ENCODE measurements at places on chromosomes 1 and 21.
A peak's percentile ranks its signal among the peaks of the same experiment; 100 is the strongest.

DNA sequence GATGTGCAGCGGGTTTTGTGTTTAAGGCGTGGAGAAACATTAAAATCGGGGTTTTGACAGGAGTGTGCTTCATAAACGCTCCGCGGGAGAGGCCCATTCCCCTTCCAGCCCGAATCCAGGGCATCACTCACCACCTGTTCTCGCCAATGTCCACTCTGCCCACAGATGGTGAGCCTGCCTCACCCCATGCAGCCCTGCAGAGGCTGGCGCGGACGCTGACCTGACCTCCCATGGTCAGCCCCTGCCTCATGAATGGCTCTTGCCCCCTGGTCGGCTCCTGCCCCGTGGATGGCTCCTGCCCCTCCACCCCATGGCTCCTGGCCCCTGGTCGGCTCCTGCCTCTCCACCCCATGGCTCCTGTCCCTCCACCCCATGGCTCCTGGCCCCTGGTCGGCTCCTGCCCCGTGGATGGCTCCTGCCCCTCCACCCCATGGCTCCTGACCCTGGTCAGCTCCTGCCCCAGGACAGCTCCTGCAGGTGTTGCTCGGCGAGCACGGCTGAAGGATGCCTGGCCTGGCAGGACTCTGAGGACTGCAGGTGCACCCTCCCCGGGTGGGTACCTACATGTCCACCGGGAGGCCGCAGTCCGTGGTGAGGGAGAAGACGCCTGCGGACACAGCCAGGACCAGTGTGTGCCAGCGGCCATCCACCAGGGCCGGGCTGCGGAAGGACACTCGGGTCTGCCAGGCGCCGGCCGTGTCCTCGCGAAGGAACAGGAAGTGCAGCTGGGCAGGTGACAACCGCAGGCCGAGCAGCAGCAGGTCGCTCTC, 6.7 kb downstream of the KRTAP10-1 start:
- no peak for DNase-seq

- DNase-seq = no peak
Measured at GRCh38 chr1:22179197-22179803, 36.4 kb upstream of the WNT4 start.

DNA sequence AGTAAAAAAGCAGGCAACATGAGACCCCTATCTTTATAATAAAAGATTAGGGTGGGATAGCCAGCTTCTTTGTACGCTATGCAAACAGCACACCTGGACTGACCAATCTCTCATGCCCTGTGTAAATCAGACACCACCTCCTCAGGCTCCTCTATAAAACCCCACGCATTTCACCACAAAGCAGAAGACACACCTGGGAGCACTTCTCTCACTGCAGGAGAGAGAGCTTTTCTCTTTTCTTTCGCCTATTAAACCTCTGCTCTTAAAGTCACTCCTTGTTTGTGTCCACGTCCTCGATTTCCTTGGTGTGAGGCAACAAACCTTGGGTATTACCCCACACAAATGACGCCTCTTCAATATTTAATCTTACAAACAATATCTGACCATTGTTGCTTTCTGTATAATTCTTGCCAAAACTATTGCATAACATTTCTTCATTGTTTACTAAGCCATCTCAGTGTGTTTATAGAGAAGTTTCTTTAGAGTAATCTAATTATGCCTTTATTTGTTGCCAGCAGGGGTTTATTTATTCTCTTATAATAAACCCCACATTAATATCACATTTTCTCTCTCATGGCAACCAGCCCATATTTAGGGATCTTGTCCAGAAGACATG, 31.6 kb upstream of the NUF2 start:
- peak; percentile 40 for DNase-seq

DNA sequence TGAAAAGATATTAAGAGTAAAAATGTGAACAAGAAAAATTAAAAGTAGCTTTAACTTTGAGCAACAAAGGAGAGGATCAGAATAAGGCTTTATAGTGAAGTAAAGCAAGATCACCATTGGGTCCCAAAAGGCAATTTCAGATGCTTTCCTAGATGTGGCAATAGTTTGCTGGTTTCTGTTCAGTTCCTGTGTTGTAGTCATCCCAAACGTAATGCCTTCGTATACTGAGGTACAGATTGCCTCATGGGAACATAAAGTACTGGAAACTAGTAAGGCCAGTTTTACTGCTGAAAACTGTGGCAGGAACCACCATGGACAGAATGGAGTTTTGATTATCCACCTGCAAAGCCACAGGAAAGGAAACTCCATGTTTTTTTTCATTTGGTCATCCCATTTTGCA, 283.5 kb upstream of the SGIP1 start:
- no peak for DNase-seq

DNA sequence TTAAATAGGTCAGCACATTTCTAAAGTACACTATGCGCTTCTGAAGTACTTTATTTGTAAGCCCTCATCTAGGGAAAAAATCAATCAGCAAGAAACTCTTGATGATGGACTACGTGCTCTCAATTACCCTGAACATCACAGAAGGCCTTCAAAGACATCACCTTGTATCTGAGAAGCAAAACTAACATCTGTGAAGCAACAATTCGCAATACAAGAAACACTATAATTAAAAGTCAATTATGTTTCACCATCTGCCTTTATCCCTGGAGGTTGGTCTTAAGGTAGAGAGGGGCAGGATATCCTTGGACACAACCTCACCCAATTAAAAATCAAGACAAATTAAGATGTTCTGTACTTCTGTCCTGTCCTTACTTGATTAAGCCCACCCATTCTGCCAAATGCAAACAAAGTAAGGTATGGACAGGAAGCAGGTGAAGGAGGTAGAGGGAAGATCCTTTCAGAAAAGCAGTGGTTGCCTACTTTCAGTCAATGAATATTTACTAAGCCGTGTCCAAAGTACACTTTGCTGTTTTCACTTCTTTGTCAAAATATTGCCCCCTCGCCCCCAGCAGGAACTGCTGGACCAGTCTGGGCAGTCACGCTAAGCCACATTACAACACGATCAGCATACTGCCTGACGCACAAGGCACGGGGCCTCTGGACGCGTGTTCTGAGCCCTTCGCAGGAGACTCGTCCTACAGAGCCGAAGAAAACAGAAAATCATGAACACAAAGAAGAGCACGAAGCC, 887 bp downstream of the SLC19A2 start:
- DNase-seq = peak; percentile 45

DNA sequence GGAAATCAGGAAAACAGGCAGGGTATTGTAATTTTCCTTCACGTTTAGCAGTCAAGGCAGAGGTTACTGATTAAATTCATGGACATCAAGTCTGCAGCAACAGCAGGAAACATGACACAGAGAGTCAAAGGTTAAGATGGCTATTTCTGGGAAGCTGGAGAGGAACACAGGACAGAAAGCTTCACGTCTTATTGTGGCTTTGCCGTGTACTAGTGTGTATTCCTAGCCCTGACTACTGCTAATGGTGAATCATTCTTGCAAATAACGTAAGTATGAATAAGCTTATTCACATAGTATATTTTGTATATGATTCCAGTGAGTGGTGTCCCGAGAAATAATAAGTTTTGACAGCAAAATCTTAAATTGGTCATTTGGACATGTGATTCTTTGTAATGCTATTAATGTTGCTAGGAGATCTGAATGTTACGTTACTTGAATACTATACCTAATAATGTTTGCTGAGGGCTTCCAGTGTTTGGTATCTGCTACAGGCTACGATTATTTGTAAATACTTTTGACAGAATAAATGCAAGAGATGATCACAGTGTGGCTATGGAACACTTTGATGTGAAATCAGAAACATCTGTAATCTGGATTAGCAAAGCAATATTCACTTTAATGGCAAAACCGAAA, 77.4 kb downstream of the DISP1 start:
- DNase-seq = no peak

DNA sequence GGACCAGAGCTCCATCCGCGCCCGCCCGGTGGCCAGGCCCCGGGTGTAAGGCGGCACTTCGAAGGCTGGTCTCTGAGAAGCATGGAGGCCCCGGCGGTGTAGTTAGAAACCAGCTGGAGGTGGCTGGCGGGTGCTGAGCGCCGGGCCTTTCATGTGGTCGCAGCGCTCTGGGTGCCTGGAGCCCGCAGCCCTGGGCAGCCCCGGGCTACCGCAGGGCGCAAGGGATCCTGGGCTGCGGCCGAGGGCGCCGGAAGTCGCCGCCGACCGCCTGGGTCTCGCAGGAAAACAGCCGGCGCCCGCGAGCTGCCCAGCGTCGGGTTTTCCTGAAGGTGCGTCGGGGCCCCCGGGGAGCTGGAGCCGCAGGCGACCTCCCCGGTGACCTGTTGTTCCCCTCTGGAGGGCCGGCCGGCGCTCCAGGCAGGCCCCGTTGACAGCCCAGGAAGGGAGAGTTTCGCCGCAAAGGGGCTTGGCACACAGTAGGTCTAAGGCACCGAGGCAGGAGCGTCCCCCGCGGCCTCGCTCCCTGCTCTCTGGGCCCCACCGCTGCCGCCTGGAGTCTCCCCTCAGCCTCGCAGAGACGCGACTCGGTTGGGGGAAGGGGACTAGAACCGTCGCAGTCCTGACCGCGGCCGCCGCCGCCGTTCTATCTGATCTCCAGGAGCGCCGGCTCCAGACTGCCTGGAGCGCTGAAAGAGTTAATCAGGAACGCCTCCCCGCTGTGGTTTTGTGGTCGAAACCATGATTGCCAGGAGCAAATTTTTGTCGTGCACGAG, 2.7 kb downstream of the GRHL3 start:
- no peak for DNase-seq

GRCh38 chr1:119593805-119594204, 54.3 kb downstream of the ZNF697 start:
- no peak for DNase-seq

GRCh38 chr1:32500387-32501209, 35.7 kb downstream of the ZBTB8B start:
- peak; percentile 75 for DNase-seq

DNA sequence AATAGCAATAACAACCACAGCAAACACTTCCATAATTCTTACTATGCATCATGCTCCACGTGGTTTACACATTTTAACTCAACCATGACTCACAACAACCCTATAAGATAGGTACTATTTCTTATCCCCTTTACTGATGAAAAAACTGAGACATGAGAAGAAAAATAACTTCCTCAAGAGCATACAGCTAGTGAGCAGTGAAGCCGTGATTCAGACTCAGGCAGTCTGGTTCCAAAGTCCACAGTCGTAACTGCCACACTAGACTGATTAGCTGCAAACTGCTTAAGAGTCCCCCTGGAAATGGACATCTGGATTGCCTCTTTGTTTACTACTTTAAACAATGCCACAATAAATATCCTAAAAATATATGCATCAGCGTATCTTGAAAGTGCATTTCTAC, 55.7 kb downstream of the PLD5 start:
- DNase-seq = no peak

DNA sequence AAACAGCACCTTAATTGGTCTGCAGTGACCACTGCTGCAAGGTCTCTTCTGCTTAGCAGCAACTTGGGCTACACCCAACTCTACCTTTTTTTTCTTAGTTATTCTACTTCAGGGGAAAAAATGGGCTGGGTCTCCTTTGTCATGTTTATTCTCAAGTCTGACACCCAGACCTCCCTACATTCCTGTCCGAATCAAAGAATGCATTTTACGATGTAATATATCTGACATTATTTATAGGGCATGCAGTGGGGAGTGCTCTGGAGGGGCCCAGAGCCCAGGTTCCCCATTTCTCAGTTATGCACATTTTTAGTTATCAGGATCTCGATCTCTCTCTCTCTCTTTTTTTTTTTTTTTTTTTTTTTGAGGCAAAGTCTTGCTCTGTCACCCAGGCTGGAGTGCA, 50.5 kb downstream of the OPTC start:
- DNase-seq = no peak

- DNase-seq = no peak
Measured at GRCh38 chr21:46027851-46028493, 46.4 kb downstream of the COL6A1 start.

- peak; percentile 100 for DNase-seq
Measured at GRCh38 chr1:11262171-11263049, at the start of gene MTOR. Gene MTOR, minus strand, starts transcription at chr1:11262551. Its CDS starts 3,142 bp downstream, at chr1:11259409.

DNA sequence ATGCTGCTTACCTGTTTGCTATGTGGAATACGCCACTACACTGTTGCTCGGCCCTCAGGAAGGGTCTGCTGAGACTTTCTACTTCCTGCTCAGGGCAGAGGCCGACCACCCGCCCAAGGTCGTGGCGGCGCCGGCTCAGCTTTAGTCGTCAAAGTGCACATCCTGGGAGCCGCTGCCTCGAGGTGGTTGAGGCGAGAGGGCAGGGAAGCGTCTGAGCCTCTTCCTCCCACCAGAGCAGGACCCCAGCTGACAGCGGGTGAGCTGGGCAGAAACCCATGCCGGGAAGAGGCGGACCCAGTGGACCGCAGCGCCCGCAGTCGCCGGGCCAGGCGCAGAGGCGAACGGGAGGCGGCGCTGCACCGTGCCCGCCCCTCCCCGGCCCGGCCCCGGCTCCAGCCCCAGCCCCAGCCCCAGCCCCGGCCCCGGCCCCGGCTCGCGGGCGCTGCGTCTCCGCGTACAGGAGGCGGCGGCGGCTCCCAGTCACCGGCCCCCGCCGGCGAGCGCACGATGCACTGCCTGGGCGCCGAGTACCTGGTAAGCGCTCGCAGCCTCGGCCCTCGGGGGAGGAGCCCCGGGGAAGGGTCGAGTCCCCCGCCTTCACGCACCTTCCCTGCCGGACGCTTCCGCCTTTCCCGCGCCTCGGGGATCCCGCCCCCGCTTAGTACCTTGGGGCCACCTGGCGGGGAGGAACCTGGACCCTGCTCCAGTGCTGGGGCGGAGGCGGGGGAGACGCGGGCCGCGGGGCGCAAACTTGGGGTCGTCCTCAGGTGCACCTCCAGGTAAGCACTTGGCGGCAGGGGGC, at the start of gene SLC44A3:
Gene SLC44A3 (plus strand): TSS at position 413 of the 802 bp plus-strand sequence. CDS start 95 bp downstream, at position 508.
- DNase-seq = peak; percentile 56

DNA sequence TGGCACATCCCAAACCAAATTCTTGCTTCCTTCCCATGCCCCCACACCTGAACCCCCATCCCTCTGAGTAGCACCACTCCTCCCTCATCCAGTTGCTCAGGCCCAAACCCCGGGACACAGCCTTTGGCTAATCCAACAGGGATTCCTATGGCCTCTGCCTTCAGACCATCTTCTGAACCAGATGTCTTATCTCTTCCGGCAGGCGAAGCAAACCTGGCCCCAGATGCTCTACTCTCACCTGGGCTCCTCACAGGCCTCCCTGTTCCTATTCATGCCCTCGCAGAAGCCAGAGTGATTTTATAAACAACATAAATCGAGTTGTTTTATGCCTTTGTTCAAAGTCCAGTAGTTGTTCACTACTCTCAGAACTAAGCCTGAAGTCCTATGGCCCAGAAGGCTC, 12.5 kb upstream of the KCNA2 start:
- DNase-seq = no peak

- no peak for DNase-seq
Measured at GRCh38 chr1:59268406-59268805, 28.5 kb upstream of the FGGY start.
